ENCODE measurements at places on chromosomes 2 and 18.

DNA sequence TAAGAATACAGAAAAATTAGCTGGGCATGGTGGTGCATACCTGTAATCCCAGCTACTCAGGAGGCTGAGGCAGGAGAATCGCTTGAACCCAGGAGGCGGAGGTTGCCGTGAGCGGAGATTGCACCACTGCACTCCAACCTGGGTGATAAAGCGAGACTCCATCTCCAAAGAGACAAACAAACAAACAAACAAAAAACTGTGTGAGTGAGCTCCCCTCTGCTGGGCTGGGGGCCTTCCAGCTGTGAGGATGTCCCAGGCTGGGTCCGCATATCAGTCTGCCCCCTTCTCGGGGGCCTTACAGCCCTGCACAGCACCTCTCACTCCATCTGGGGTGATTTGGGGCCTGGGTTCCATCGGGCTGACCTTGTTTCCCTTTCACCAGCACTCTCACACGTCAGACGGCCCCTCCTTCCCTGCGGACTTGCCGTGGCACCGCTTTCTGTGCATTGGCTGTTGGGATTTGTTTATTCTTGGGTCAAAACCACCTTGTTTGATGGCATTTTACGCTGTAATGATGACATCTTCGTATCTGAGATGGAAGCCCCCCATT, 2.8 kb upstream of the KLHL30 start:
- no peak for DNase-seq

GRCh38 chr2:121643877-121644276, 5.4 kb downstream of the CLASP1 start:
- no peak for DNase-seq

GRCh38 chr18:8765783-8766463, 60.6 kb downstream of the MTCL1 start:
- no peak for DNase-seq

DNA sequence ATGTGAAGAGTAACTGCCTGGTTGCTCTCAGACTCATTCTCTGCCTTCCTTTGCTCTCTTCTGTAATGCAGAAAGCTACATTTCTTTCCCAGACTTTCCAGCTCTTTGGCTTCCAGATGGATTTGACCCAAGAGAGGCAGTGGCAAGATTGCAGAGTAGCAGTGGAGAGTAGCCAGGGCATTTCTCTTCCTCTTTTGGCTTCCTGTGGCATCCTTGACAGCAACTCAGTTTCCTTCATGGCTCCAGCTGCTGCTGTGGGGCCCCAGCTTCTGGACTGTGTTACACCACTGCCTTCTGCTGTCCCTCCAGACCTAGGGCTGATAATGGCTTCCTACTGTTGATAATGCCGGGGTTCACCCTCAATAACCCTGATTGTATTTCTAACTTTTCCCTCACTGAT, 469.4 kb upstream of the SPRED2 start:
- no peak for DNase-seq

DNA sequence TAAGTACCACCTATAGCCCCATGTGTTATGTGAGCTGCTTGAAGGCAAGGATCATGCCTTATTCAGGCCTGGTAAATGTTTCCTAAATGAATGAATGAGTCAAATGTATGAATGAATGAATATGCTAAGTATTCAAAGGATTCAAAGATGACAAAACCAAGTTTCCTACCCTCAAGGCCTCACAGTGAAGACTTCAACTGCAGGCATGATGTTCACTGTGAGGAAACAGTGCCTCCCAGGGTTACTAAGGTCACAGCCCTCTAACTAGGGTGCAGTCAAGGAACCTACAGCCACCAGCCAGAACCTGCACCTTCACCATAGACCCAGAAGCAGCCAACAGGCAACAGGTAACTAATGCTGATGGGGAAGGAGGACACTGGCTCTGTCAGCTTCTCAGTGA, 69.3 kb downstream of the SUMO1 start:
- no peak for DNase-seq

DNA sequence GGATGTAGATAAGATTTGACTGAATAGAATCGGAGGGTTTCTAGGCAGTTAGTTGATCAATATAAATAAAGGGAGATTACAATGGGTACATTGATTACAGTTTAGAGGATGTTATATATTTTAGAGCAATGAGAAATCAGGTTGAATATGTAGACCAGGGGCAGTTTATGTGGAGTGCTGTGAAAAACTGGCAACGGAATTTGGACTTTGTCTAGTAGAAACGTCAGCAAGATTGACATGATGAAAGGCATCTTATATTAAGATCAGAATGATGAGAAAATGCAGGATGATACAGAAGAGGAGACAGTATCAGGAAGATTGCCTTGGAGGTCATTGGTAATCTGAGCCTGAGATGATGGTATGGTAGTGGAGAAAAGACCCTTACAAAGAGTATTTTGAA, 39.9 kb downstream of the RAB10 start:
- no peak for DNase-seq

DNA sequence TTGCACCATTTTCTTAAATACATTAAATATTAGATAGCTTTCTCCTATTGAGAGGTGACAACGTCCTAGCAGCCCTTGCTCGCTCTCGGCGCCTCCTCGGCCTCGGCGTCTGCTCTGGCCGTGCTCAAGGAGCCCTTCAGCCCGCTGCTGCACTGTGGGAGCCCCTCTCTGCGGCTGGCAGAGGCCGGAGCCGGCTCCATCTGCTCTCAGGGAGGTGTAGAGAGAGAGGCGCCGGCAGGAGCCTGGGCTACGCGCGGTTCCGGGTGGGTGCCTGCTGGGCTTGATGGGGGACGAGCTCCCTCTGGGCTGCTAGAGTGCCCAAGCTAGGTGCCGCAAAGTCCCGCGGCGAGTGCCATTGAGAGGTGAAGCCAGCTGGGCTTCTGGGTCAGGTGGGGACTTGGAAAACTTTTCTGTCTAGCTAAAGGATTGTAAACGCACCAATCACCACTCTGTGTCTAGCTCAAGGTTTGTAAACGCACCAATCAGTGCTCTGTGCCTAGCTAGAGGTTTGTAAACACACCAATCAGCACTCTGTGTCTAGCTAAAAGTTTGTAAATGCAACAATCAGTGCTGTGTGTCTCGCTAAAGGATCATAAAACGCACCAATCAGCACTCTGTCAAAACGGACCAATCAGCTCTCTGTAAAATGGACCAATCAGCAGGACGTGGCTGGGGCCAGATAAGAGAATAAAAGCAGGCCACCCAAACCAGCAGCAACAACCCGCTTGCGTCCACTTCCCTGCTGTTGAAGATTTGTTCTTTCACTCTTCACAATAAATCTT, 3.1 kb downstream of the RPRD1A start:
- DNase-seq, result no peak

DNA sequence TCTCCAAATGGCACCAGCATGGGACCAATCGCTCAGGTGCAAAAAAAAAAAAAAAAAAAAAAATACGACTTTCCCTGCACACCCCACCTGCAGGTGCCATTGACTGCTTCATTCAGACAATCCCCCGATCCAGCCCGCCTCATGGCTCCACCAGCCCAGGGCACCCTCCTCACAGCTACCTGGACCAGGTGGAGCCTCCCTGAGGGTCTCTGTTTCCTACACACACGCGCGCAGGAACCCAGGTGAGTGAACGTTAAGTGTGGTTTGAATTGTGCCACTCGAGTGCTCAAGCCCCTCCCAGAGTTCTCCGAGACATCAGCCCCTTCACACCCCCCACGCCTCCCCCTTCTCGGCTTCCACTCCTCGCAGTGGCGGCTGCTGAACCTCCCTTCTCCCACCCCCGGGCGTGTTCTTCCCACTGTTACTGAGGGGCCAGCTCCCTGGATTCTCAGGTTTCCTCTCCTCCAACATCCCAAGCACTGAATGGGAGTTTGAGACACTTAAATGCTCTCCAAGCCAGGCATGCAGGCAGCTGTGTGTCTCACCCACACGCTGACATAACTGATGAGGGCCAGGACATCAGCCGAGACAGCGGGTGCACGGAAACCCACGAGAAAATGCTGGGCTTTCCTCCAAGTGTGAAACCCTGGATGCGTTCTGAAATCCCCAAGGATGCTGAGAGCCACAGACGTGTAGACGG, 88.8 kb upstream of the SNTG2 start:
- DNase-seq, result no peak

- DNase-seq, result no peak
These were observed 235.3 kb upstream of the RAB6C start for GRCh38 chr2:129744141-129744540.

- DNase-seq, result no peak
These were observed 190.4 kb downstream of the MC4R start for GRCh38 chr18:60182223-60182622.

DNA sequence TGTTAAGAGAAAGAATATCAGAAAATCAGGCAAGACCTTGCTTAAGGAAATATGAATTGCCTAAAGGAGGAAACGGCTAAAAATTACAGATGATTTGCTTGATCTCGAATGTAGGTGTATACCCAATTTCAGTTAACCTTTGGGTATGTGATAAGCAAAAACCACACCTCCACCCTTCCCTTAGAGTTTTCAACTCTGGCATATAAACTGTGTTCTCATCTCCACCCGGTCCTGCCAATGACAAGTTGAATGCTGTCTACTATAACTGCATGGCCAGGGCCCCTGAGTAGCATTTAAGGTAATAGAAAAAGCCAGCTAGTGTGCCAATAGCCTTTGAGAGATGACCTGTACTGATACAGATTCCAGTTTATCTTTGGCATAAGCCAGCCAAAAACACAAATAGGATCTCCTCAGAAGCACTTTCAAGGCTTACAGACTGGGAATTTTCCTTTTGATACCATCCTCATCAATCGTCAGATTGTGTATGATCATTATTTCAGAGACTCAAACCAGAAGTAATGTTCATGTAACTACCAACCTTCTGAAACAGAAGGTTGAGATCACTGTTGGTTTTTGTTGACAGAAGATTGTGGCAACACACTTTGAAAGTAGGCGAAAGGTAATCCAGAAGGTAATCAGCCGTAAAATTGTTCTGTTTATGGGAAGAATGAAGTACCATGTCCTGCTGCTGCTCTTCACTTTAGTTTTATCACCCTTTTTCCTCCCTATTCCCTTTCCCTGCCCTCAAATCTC, 163.1 kb downstream of the GFPT1 start:
- DNase-seq, result no peak

DNA sequence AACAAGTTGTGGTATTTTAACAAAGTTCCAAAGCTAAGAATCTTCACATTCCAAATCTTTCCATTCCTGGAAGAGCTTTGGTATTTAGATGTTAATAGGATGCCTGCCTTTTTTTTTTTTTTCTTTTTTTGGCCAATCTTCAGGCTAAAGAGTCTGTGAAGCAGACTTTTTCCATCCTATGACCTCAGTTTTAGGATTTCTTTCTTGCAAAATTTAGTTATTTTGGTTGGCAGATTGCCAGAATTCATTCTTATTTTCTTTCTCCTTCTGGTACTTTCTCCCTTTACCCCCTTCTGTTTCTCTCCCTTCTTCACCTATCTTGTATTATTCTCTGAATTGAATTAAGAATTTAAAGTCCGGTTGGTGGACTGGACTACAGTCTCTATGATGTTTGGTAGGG, 217.8 kb upstream of the REV1 start:
- no peak for DNase-seq

DNA sequence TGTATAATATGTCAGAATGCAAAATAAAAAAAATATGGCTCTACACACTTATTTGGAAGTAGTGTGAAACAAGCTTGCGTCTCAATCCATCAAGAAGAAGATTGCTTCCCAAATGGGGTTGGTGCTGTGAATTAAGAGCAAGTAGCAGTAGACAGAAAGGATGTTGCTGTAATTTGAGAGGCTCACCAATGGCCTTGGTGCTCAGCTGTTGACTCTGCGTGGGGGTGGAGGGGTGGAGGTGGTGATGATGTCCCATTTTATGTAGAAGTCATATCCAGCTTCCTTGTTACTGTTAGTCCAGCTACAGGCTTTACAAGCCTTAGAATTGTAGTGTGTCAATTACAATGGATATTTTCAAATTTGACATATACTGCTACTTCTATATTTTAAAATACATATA, 223.4 kb upstream of the RND3 start:
- DNase-seq, result no peak

- DNase-seq, result no peak
These were observed 24.6 kb upstream of the TXNDC2 start for GRCh38 chr18:9861157-9861556.

DNA sequence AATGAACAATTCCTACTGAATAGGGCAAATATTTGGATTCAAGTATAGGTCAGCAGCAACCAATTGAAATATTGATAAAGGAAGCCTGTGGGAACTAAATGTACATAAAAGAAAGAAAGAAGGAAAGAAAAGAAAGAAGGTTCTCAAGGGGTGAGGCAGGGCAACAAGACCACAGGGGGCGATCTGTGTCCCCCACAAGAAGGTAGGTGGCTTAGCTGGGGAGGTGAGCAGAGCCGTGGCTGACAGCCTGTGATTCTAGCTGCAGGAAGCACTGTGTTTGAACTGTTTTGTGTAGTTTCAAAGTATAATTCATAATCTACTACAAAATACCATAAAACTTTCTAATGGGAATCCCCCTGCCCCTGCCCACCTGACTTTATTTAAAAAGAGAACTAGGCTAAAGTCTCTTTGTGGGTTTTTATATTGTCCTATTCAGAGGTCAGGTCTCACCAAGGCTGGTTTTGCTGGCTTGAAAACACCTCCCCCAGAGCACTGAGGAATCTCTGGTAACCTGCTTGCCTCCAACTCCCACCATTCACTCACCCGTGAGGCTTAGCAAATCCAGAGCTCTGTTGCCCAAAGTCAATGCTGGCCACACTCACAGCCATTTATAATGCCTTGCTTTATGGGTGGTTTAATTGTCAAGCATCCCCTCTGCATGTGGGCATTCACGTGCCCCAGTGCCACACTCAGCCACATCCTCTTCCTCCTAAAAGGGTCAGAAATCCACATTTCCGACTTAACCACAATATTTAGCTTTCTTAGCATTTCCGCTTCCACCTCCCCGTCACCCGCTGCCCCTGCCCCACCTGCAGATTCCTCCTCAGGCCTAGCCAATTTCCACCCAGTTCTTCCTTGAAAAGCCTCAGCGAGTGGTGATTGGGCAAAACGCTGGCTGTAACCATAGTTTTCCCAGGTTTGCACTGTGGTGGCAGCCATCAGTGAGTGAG, 36.4 kb upstream of the LMAN1 start:
- no peak for DNase-seq

DNA sequence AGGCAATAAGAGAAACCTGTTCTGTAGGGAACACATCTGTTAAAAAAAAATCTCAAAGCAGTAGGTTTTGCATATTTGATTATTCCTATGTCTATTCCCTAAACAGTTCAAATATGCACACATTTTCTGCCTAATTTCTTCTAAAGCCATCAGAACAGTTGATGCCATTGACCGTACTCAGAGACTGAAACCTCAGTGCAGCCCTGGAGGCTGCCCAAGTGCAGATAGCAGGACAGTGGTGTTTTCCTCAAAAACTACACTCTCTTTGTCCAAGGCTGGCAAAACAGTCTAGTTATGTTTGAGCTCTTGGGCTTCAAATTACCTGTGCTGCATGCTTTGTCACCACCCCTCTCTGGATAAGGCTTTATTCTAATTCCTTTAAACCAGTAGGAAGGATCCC, 23.3 kb upstream of the NFE2L2 start:
- DNase-seq, result no peak

GRCh38 chr18:31723639-31723989, 37.1 kb downstream of the SLC25A52 start:
- no peak for DNase-seq

GRCh38 chr2:65775839-65776238, 343.4 kb upstream of the SPRED2 start:
- no peak for DNase-seq
